ENCODE measurements at places on chromosomes 1 and 21. TPM values are rescaled to one million over a fixed set of nuclear protein-coding genes. Genes with fewer than 3 reads are reported as not detected.

DNA sequence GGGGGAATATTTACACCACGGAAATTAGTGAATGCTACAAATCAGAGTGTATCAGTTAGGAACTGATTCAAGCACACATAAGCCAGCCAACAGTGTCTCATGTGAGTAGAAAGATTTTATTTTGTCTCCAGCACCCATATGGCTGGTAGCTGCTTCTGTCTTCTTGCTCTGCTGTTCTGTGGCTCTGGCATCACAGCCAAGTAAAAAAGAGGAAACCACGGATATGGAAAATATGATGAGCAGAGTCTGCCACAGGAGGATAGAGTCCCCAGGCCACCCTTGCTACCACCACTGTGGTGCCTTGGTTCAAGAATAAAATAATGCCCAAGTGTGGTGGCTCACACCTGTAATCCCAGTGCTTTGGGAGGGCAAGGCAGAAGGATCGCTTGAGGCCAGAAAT lies 53.6 kb upstream of the SPOCD1 start:
- no peak for DNase-seq

GRCh38 chr1:202333861-202334260 lies 7.9 kb downstream of the UBE2T start:
- DNase-seq: no peak

- no peak for DNase-seq
Observed at GRCh38 chr1:80994934-80995333, 805.8 kb upstream of the ADGRL2 start.

GRCh38 chr1:226332947-226333346 lies 24.0 kb upstream of the LIN9 start:
- DNase-seq: no peak

DNA sequence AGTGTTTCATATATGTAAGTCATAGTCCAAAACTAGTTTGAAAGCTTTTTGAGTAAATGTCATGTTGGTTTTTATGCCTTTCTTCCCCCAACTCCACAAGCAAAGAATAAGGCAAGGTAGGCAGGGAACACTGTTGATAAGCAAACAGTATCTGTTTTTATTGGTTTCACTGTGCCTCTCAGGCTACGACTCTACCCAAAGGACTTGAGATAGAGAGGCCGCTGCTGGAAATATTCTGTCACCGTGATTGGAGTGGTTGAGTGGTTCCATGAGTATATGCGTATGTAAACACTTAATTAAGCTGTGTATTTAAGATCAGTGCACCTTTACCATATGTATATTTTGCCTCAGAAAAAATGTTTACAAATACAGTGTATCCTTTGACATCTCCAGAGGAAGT lies 138.1 kb upstream of the KIF26B start:
- no peak for DNase-seq

GRCh38 chr1:19087737-19088594 lies 122.1 kb downstream of the UBR4 start:
- DNase-seq: no peak

DNA sequence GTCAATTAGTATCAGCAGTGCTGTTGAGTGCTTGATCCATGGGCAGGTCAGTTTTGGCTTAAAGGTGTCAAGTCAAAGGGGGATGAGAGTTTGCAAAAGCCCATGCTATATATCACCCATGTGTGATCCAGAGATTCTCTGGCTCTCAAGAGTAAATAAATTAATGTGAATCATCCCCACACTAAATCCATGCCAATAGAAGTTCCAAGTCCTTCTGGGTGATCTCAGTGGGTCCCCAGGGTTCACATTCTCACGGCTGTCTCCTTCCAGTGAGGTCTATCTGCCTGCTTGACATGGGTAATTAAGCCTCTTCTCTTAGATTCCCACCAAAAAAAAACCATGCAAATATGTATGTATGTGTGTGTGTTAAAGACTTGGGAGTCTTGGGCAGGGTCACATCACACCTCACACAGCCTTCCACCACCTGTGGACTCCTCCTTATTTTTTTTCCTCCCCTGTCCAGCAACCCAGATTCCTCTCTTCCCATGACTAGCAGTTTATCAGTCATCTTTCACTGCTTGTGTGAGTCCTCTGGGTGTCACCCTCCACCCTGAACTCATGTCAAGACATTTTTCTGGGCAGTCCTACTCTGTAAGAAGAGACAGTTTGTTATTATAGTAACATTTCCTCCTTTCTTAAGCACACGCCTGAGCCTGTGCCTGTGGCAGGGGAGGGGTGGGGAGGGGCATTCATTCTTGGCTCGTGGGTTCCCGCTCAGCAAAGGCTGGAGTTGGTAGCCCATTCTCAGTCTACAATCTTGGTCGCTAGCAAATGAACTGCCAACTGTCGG lies 14.3 kb upstream of the S100A11 start:
- DNase-seq: no peak

- DNase-seq: no peak
Observed at GRCh38 chr1:184494929-184495328, 108.1 kb downstream of the C1orf21 start.

GRCh38 chr1:216815260-216816131 lies 92.3 kb upstream of the ESRRG start:
- peak; percentile 39 for DNase-seq

- no peak for DNase-seq
Observed at GRCh38 chr1:41097105-41097504, 75.6 kb upstream of the SLFNL1 start.

DNA sequence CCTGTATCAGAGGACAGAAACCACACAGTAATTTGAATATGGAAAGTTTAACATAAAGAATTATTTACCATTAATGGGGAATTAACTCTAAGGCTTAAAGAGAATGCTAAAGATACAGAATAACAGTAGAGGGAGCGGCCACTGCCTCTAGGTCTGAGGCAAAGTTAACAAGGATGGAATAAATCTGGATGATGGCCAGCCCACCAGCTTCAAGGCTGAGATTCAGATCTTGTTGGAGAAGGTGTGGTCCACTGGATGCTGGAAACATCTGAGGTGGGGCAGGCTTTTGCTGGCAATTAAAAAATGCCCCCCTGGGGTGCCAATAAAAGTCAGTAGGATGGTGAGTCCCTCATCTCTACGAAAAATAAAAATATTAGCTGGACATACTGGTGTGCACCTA lies 29.4 kb downstream of the ZMYM4 start:
- DNase-seq: no peak

GRCh38 chr1:85628791-85629531 lies 48.4 kb downstream of the CCN1 start:
- DNase-seq: peak; percentile 73

DNA sequence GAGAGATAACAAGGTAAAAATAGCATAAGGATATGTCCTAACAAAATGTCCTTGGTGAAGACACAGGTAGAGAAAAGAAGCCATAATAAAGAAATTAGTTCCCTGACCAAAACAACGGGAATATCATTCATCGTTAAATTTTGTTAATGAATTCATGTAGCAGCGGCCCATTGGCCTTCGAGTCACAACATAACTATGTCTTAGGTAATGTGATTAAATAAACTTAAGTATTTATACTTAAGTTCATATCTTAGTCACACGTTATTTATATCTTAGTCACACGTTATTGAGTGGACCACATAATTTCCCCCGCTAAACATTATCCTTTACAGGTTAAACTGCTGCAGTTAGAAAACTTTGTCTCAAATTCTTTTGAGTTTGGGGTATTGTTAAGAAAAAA lies 1.2 kb downstream of the NEXN start:
- no peak for DNase-seq

DNA sequence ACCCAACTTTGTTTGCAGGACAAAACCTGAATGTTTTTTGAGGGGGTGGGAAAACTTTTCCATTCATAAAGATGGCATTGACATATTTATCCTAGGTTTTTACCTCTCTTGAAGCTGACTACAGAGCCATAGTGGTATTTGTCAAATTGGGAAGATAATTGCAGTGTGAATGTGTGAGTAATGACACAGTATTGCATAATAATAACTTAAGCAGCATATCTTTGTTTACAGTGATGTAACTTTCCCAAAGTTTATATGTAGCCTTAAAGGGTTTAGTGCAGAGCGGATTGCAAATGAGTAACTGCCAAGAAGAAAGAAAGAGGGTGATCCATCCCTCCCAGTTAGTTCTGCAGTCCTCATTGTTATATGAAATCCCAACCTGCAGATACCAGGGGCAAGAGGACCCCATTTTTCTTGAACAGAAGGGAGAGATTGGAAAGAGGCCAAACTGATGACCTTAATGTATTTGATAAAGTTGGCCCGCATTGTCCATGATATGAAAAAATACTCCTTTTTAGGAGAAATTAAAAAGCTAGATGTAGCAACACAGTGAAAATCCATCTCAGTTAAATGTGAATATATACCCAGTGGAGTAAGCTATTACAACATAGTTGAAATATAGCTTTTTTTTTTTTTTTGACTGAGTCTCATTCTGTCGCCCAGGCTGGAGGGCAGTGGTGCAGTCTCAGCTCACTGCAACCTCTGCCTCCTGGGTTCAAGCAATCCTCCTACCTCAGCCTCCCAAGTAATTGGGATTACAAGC lies 23.7 kb upstream of the NFIA start:
- no peak for DNase-seq

- peak; percentile 46 for DNase-seq
Observed at GRCh38 chr1:41495210-41495948, 10.9 kb upstream of the EDN2 start.

DNA sequence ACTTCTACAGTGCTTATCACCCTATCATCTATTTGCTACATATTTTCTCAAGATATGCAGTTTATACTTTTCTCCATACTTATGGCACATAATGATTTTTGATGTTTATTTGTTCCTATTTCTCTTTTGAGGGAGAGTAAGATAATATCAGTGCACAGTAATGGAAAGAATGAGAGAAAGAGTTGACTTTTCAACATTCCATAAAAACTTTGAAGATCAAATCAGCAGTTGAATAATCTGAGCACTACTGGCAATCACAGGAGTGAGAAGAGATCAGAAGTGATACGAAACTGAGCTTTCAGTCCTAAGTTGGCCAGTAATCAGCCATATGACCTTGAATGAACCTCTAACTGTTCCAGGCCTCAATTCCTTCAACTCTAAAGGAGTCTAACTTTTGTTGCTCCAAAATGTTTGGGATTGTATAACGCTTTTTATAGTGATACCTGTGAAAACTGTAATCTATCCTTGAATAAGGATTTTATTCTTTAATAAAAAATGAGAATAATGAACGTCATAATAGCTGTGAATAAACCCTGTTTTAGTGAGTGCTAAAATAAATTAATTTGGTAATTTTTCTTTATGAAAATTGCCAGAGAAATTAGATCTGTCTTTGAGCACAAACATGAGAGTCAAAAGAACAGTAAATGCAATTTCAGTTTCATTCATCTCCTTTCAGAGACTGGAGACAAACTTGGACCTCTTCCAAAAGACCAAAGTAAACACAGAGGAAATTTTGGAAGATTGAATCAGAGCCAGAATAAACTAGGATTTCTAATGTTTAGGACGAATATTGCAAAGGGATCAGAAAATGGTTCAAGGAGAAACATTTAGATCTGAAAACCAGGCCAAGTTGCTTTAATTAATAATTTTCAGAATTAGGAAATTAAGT lies 309.9 kb downstream of the ADGRL2 start:
- DNase-seq: no peak

DNA sequence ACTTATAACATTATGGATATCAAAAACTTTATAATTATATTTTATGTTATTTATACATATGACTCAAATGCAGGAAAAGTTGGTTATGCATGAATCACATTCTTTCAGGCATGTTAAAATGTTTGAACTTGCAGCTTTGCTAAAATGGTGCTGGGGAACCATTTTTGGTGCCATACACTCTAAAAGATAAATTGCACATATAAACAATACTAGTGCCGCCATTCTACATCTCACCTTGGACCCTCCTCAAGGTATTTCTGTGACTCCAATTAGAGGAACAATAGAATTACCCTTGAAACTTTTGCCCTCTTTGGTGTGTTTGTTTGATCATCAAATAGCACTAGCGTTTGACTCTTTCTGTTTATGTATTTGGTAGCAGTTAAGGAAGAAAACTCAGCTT lies 997 bp downstream of the PRKACB start:
- DNase-seq: no peak

DNA sequence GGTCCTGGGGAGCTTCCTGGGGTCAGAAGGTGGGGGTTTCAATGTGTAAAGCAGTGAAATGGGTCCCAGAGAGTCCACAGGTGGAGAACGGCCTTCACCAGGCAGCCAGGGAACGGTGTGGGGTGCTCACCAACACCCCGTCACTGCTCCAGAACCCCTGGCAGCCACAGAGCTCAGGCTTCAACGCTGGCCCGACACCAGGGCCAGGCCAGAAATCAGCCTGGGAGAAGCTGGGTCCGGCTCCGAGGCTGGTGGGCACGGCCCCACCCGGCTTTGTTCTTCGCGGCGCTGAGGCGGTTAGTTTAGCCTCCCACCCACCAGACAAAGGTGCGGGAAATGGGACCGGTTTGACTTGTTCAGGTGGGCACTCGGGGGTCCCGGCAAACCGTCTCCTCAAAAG lies 24.8 kb upstream of the C1orf159 start:
- DNase-seq: no peak

GRCh38 chr1:2931724-2932401 lies 89.4 kb upstream of the ACTRT2 start:
- DNase-seq: no peak

Gene CHI3L1
- total RNA-seq: 1.0 TPM

Gene ANKRD34A
- 0.52 TPM for total RNA-seq

Gene CDK18
- total RNA-seq: 209 TPM

Gene VHLL
- total RNA-seq: not detected

Gene SH3BGR
- total RNA-seq: 127 TPM

Gene HHAT
- 1.9 TPM for total RNA-seq

Gene CHD5
- 0.12 TPM for total RNA-seq

Data from left ventricle myocardium superior (tissue), 1 donor.